H9 (cell line): ENCODE measurements at places on chromosomes 11 and 22. TPM values are rescaled to one million over a fixed set of nuclear protein-coding genes. Genes with fewer than 3 reads are reported as not detected.

DNA sequence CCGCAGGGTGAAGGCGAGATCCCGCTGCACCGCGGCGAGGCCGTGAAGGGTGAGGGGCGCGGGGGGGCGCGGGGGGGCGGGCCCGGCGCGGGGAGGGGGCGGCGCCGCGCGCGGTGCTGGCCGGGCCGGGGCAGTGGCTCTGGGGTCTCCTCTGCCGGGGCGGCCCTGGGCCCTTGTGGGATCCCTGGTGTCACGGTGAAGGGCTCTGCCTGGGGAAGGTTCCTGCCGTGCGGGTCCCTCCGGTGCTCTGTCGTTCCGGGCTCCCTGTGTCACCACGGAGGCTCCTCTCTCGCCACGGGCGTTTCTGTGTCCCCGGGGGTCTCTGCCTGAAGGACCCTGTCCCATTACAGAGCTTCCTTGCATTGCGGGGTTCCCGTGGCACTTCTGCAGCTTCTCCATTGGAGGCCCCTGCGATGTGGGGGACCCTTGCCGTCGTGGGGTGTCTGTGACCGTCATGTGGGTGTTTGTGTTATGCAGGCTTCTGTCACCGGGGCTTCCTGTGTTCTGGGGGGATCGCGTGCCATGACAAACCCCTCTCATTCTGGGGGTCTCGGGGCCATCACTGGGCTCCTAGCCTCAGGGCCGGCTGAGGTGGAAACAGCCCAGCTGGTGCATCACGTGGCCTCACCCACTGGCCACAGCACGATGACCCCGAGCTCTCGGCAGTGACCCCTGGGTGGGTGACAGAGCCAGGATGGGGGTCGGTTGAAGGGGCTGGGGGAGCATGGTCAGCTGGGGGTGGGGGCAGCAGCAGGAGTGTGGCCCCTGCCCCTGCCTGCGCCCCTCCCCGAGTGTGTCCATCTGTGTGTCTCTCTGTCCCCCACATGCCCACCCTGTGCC is 25.3 kb downstream of the SHANK3 start:
- peaks cover 5% of the 10 kb centered on the region; the same call in 1 of the 2 replicates for H3K27me3 ChIP-seq
- peak overlapping the region; percentile 58 for H3K4me3 ChIP-seq
- DNase-seq, result no peak
- H3K36me3 ChIP-seq, result peaks cover 9% of the 10 kb centered on the region

GRCh38 chr11:95507794-95508193 is 276.8 kb upstream of the SESN3 start:
- no peak overlapping the region for H3K27ac ChIP-seq
- H3K27me3 ChIP-seq, result no peaks in the 10 kb centered on the region
- no peaks in the 10 kb centered on the region for H3K4me1 ChIP-seq
- DNase-seq, result no peak
- H3K4me3 ChIP-seq, result no peak overlapping the region
- H3K36me3 ChIP-seq, result no peaks in the 10 kb centered on the region

DNA sequence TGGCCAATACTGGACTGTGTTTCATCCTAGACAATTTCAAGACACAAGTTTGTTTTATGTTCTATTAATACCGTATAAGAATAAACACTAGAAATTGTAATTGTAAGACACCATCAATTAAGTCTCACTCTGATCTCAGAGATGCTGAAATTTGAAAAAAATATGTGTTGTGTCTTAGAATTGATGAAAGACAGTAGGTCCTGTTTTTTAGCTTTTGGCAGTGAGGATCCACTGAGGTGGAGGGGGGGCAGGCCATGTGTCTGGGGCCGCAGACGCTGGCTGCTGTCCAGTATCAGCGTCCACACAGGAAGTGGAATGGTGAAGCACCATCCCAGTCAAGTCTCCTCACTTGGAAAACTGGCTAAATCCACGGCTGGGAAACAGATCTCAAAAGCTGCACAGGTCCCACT is 22.5 kb upstream of the ALG8 start:
- no peak overlapping the region for H3K27ac ChIP-seq
- H3K4me3 ChIP-seq, result no peak overlapping the region
- DNase-seq, result no peak
- H3K27me3 ChIP-seq, result no peaks in the 10 kb centered on the region
- no peaks in the 10 kb centered on the region for H3K4me1 ChIP-seq
- no peaks in the 10 kb centered on the region for H3K36me3 ChIP-seq

- peak; percentile 70 for DNase-seq
- H3K27me3 ChIP-seq, result no peaks in the 10 kb centered on the region
- H3K4me3 ChIP-seq, result peak overlapping the region; percentile 81
- H3K27ac ChIP-seq, result no peak overlapping the region
- H3K36me3 ChIP-seq, result peaks cover 39% of the 10 kb centered on the region
These were observed 972 bp upstream of the TSSC4 start for GRCh38 chr11:2399488-2400068.

TRIM29 gene
- total RNA-seq, result not detected in 2 replicates

GRIK4 gene
- total RNA-seq, result 2.2 and 2.3 TPM in 2 replicates

LRRN4CL gene
- total RNA-seq, result 0.59 and 0.79 TPM in 2 replicates

THAP12 gene
- total RNA-seq, result 42.5 and 43.0 TPM in 2 replicates

CDC42EP1 gene
- 23.0 and 24.3 TPM in 2 replicates for total RNA-seq

UQCC3 gene
- 11.1 and 12.3 TPM in 2 replicates for total RNA-seq

RAG2 gene
- not detected in 2 replicates for total RNA-seq
